Stimulated activated CD4-positive, alpha-beta T cell treated with anti-CD3 and anti-CD28 coated beads, Interleukin-1b, Interleukin-23, amount 100 ng/mL, for 48 hours (primary cell): ENCODE measurements at places on chromosomes 16 and 17.

- no peak for DNase-seq
Measured at GRCh38 chr16:10685709-10686108, 9.0 kb downstream of the TEKT5 start.

DNA sequence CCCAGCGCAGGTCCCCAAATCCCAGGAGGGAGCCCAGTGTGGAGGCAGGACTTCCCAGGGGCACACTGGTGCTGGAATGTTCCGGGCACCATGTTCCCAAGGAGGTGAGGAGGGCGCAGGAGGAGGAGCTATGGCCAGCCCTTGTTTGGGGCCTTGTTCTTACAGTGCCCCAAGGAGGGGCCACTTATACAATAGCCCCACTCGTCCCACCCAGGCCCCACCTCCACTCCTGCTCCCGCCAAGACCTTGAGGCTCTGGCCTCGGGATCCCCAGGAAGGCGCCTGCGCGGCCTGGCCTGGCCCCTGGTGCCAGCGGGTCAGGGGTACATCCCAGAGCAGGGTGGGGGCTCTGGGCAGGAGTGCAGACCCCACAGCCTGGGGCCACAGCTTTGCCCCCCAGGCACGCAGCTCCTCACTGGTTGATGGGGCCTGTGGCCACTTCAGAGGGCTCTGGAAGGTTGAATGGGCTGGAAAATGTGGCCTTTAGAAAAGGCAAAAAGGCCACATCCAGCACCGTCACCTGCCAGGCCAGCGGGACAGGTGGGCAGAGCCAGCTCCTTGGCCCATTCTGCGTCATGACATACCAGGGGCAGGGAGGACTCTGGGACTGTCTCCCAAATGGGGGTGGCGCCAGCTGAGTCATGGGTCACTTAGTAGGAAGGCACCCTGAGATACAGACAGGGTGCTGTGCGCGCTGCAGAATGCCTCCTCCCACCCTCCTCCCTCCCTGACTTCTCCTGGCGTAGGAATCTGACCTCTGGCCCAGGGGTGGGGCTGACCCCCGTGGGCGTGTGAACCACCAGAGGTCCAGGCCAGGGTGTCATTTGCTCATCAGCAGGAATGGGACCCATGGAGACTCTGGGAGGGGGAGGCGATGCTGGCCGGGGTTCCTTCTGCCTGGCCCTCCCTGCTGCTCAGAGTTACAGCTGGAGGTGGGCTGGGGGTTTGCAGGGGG is 32.3 kb upstream of the PVALEF start:
- DNase-seq, result no peak

DNA sequence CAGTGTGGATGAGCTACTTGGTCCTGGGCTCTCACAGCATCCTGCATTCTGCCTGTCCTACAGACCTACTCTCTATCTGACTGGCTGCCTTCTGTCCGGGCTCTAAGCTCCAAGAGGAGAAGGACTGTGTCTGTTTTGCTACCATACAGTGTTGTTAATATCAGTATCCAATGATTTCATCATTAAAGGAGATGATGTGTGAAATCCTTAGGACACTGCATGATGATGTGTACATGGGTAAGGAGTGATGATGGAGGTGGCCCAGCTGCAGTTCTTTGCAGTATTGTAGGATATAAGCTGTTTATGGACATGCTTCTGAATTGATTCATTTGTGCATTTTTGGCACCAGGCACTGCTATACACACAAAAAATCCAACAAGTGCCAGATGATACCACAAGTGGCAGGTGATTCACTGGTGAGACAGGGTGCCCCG is 536.9 kb upstream of the CDH11 start:
- no peak for DNase-seq

DNA sequence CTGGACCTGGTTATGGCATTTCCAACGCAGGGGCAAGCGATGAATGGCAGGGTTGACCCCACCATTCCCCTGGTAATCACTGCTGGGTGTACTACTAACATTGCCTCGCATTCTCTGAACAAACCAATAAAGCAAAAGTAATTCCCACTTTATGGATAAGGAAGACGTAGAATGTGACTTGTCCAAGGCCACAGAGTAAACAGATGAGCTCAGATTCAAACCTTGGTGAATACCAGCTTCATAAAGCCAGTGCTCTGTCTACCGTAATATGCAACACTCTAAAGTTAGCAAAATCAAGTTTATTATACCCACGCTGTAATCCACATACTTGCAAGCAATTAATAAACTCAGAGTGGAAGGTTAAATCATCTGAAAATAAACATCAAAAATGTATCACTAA is 59.6 kb downstream of the ANKFY1 start:
- DNase-seq, result no peak

GRCh38 chr17:78237401-78238012 is 6.1 kb downstream of the TMEM235 start:
- DNase-seq, result no peak

- DNase-seq, result no peak
Measured at GRCh38 chr16:73032541-73033270, 15.2 kb downstream of the ZFHX3 start.

DNA sequence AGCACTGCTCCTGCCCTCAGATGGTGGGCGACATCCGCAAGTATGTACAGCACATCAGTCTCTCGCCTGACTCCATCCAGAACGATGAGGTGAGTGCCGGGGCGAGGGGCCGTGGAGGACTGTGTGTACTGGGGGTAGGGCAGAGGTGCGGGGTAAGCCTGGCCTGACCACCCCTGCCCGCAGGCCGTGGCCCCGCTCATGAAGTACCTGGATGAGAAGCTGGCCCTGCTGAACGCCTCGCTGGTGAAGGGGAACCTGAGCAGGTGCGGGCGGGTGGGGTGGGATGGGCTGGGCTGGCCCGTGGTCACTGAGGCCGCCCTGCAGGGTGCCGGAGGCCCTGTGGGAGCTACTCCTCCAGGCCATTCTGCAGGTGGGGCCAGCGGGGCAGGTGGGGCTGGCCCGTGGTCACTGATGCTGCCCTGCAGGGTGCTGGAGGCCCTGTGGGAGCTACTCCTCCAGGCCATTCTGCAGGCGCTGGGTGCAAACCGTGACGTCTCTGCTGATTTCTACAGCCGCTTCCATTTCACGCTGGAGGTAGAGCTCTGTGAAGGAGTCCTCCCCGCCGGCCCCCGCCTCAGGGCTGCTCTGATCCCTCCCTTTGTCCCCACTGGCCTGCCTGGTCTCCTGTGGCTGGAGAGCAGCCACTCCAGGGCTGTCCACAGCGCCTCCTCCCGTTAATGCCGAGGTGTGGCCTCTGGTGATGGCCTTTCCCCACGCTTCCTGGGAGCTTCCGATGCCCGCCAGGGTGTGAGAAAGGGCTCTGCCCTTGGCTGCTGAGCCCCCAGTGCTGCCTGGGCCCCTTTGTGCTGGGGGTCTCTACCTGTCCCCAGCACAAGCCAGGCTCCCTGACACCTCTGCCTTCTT is 5.0 kb downstream of the TSR3 start:
- DNase-seq, result no peak

GRCh38 chr17:17398188-17398942 is 78.4 kb upstream of the MED9 start:
- no peak for DNase-seq
